ENCODE measurements at places on chromosomes 1 and 21. TPM values are rescaled to one million over a fixed set of nuclear protein-coding genes. Genes with fewer than 3 reads are reported as not detected.

FCER1G gene
- polyA plus RNA-seq: 0.66 TPM

- DNase-seq: no peak
These were observed 11.3 kb upstream of the HEATR1 start for GRCh38 chr1:236615399-236616148.

NSL1 gene
- 26.7 TPM for polyA plus RNA-seq

TSPEAR gene
- polyA plus RNA-seq: not detected

DNA sequence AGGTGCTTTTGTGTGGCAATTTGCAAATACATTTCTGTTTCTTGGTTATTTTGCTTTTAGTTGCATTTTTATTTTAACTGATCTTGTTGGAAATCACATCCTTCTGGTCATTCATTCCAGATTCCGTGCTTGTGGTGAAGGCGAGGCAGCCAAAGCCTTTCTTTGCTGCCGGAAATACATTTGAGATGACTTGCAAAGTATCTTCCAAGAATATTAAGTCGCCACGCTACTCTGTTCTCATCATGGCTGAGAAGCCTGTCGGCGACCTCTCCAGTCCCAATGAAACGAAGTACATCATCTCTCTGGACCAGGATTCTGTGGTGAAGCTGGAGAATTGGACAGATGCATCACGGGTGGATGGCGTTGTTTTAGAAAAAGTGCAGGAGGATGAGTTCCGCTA is 34.8 kb upstream of the CD101 start:
- DNase-seq: no peak
